ENCODE measurements at places on chromosomes 1 and 21.
A peak's percentile ranks its signal among the peaks of the same experiment; 100 is the strongest.

GRCh38 chr1:148293651-148294050 lies 141.6 kb upstream of the NBPF11 start:
- no peak for DNase-seq

DNA sequence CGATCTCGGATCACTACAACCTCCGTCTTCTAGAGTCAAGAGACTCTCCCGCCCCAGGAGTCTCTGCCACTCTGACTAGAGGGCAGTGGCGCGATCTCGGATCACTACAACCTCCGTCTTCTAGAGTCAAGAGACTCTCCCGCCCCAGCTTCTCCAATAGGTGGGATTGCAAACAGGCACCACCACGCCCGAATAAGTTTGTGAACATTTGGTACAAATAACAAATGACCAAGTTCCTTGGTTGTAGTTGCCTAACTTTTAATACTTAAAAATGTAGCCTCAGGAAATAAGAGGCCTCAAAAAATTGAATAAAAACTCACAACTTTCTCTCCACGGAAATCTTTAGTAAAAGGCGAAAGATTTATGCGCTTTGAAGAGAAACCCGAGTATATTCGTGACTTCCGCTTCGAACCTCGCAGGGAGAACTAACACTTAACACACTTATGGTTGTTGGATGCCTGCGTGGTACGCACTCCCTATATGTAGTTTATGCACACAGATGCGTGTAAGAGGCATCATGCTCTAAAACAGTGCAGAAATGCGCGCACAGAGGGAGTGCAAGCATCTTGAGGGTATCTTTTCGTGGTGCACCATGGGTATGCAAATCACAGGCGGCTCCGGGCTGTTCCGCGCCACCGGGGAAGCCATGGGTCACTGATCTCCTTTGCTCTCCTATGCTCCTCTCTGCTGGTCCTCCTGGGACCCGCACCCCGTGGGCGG lies 11.4 kb downstream of the BTBD19 start:
- DNase-seq, result peak; percentile 82

DNA sequence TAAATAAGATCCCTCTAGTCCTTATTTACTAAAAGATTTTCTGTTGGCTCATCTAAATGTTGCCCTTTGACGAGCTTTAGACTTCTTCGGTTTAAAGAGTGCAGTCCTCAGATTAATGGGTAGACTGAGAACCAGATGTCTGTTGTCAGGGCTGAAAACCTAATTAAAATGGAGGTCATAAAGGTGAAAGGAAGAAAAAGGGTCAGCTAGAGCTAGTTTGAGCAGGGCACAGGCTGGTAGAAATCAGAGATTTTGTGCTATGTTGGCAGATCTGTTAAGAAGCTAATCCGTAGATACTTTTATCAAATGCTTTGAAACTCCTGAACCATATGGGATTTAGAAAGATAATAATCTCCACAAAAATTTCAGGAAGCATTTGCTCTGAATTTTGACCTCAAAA lies 959.0 kb downstream of the PLA2G4A start:
- DNase-seq, result no peak

- DNase-seq, result peak; percentile 87
Measured at GRCh38 chr1:245156041-245156735, 1.4 kb downstream of the KIF26B start.

DNA sequence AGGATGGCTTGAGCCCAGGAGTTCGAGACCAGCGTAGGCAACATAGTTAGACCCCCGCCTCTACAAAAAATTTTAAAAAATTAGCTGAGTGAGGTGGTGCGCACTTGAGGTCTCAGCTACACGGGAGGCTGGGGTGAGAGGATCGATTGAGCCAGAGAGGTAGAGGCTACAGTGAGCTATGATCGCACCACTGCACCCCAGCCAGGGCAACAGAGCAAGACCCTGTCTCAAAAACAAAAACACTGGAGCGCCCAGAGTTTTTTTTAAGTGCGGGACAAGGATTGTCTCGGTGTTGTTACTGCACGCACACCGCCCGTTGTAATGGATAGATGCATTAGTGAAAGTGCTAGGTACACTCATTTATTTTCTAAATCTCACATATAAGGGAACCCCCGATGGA lies 37.1 kb downstream of the PIK3CD start:
- DNase-seq, result no peak

- no peak for DNase-seq
Measured at GRCh38 chr1:214414691-214415090, 133.7 kb downstream of the SMYD2 start.

GRCh38 chr1:39979654-39980053 lies 24.7 kb downstream of the MFSD2A start:
- DNase-seq, result no peak

DNA sequence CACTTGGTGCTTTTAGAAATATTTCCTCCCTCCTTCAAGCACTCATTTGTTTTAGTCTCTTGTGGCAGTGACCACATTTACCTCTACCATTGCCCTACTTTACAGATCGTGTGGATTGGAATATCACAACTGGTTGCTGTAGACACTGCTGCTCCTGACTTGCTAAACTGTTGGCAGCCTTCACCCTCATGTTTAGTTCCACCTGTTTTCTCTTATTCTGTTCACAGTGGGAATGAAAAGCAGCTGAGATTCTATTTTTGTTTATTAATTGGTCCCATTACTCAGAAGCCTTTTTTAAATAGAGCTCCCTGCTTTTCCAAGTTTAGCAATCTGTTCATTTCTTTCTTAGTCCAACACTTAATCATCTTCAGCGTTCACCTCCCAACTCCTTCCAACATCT lies 308.9 kb downstream of the RWDD3 start:
- DNase-seq, result no peak

GRCh38 chr1:25932321-25932720 lies 26.1 kb upstream of the STMN1 start:
- no peak for DNase-seq

DNA sequence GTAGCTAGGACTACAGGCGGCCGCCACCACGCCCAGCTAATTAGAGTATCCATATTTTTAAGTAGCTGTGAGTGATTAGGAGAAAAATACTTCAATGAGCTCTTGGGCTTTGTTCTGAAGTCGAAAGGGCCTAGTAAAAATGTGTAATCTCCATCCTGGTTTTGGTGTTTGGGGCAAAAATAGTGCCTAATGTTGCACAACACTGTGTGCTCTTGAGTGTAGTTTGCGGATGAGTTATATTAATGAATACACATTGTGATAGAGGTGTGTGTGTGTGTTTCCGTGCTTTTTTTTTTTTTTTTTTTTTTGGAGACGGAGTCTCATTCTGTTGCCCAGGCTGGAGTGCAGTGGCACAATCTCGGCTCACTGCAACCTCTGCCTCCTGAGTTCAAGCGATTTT lies 6.3 kb upstream of the ARID1A start:
- DNase-seq, result no peak

- no peak for DNase-seq
Measured at GRCh38 chr1:214546886-214547641, 4.3 kb downstream of the PTPN14 start.

DNA sequence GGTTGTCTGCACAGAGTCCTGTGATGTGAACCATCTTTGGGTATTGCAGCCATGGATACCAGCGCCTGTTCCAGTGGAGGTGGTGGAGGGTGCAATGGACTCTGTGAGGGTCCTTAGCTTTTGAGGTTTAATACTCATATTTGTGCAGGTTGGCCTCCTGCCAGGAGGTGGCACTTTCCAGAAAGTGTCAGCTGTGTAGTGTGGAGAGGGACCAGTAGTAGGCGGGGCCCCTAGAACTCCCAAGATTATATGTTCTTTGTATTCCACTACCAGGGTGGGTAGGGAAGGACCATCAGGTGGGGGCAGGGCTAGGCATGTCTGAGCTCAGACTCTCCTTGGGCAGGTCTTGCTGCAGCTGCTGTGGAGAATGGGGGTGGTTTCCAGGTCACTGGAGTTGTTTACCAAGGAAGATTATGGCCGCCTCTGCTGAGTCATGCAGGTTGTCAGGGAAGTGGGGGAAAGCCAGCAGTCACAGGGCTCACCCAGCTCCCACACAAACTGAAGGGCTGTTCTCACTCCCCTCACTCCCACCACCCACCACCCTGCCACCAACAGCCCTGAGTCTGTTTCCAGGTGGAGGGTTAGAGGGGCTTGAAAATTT lies 31.2 kb upstream of the ZNF678 start:
- DNase-seq, result no peak

GRCh38 chr1:224931605-224932004 lies 2.1 kb downstream of the DNAH14 start:
- no peak for DNase-seq

GRCh38 chr21:44088401-44088780 lies 18.8 kb upstream of the PWP2 start:
- DNase-seq, result no peak

DNA sequence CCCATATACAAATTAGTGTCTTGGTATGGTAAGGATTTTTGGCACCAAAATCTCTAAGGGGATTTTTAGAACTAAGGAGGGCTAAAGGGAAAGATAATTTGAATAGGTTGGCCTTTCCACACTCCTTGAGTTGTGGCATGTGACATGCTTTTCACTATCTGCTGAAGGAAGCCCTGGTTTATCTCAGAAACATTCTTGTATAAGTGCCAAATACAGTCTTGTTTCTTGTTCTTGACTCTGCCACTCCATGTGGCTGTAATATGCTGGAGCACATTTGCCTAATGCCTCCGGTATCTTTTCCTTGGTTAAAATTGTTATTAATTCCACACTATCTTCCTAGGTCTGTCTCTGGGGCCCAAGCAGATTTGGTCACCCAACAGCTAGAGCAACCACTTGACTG lies 457.0 kb downstream of the USP25 start:
- DNase-seq, result no peak

GRCh38 chr1:180343921-180344769 lies 114.1 kb downstream of the LHX4 start:
- peak; percentile 86 for DNase-seq

GRCh38 chr1:10824821-10825540 lies 28.5 kb upstream of the CASZ1 start:
- no peak for DNase-seq

DNA sequence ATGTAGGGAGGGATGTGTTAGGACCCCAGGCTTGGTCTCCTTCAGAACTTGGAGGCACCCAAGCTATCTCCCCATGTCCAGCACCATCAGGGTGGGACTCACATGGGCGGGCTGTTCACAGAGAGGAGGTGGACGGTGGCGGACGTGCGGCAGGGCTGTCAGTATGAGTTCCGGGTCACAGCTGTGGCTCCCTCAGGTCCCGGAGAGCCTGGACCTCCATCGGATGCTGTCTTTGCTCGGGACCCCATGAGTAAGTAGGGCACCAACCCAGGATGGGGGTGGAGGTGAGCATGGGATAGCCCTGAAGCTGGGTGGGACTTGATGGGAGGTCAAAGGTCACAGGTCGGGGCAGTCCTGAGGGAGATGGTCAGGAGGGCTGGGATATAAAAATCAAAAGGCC lies 27.8 kb downstream of the IGFN1 start:
- DNase-seq, result no peak

DNA sequence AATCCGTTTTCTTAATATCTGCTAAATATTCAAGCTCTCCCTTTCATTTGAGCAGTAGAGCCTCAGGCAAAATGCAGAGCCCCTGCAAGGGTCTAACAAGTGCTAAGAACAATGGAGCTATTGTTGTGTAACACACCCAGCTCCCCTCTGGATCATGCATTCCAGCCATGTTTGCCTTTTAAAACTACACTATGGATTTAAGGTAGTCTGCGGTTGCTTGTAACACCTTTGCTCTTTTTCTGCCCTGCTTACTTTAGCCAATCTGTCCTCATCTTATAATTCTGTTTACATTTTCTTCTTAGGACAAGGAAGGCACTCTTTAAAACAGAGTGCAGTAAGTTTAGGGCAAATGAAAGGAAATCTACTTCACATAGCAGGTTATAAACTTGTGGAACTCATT lies 60.0 kb upstream of the C1orf105 start:
- peak; percentile 62 for DNase-seq

GRCh38 chr21:29667651-29668050 lies 272.1 kb downstream of the GRIK1 start:
- peak; percentile 27 for DNase-seq

GRCh38 chr1:229579059-229579673 lies 20.7 kb upstream of the ABCB10 start:
- peak; percentile 71 for DNase-seq

- DNase-seq, result no peak
Measured at GRCh38 chr1:53561503-53562105, 102.4 kb downstream of the DMRTB1 start.

GRCh38 chr1:77267035-77267434 lies 14.8 kb upstream of the AK5 start:
- DNase-seq, result no peak

Data from G401 (cell line).